ENCODE measurements at places on chromosomes 6 and 20.

DNA sequence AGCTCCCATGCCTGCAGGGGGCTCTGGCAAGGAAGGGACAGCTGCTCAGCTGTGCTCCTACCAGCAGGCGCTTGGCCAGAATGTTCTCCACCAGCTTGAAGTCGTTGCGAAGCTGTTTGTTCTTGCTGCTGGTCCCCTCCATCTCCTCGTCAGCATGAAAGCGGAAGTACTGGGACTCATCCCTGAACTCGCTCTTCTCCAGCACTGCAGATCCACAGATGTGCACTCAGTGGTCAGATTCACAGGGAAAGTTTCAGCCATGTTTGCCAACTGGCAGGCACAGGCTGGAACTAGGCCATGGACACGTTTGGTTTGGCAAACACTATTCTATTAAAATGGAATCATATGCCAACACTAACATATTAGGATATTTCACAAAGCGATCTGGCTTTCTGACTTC is 167.9 kb downstream of the PREX1 start:
- no peak for DNase-seq

- no peak for DNase-seq
These were observed 54.9 kb upstream of the AIG1 start for GRCh38 chr6:143005816-143006215.

DNA sequence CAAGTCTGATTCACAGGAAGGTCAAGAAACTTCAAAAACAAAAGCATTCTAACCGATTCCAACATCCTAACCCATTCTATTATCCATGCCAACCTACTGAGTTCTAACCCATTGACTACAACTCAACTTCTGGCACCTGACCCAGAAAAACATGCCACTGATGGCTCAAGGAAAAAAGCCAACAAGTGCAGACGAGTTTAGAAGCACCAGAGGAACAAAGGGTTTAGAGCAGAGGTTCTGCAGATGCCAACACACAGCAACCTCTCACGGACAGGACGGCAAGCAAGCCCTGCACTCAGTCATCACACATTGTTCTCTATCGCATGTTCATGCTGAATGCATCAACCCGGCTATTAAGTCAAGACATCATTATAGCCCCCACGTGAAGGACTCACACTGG is 25.2 kb upstream of the MC3R start:
- DNase-seq = no peak

GRCh38 chr6:40286721-40287120 is 300.4 kb downstream of the LRFN2 start:
- DNase-seq = no peak

GRCh38 chr20:37223053-37223452 is 38.6 kb downstream of the GHRH start:
- peak; percentile 8 for DNase-seq

GRCh38 chr6:878179-878578 is 185.2 kb upstream of the EXOC2 start:
- DNase-seq = no peak

DNA sequence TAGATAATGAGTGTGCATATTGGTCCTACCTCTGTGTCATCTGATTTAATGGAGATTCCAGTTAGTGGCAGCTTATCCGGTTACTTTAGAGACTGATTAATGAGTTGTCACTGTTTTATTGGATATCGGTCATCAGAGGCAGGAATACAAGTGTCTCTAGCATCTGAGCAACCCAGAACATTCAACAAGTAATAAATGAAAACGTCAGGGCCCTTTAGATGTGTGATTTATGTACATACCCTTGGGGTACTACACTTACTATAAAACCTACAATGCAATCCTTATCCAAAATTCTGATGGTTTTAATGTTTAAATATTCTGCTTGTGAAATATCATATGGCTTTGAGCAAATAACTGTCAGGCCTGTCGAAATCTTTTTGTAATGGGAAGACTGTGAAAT is 1117.9 kb upstream of the FLRT3 start:
- no peak for DNase-seq
